ENCODE measurements at places on chromosomes 13 and 19.

GRCh38 chr13:31278869-31279268 lies 79.1 kb downstream of the B3GLCT start:
- no peak for DNase-seq

DNA sequence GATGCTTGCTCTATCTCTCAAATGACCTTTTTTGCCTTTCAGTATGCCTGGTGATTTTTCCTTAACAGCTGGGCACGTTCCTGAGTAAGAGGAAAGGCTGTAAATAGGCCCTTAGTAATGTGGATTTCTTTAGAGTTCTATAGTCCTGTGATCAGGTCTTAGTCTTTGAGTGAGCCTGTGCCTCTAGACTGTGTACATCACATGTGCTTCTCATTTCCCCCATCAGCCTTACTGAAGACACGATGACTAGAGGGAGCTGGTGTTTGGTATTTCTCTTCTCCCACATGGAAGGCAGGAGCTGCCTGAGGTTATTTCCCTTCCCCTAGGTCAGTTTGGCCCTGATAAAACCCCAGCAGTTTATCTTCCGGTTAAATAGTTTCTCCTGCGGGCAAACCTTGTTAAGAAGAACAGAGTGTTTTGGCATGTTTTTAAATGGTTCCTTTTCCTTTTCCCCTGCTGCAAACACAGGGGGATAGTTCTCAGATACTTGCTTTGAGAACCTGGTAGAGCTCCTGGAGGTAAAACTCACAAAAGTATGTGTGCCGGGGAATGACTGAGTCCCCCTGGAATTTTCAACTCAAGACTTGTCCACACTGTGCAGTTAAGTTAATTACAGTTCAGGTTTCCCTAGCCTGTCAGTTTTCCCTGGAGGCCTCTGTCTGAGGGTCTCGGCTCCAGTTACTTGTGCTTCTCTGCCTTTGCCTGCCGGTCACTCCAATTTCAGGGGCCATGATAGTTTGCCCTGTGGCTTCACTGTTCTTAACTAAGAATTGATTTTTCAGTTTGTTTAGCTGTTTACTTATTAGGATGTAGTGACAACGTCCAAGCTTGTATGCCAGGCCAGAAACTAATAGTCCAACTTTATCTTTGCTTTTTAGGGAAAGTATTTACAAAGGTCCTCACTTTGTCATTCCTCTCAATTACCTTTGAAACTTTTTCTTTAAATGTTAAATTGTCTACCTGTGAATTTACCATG lies 94.4 kb downstream of the URI1 start:
- no peak for DNase-seq

DNA sequence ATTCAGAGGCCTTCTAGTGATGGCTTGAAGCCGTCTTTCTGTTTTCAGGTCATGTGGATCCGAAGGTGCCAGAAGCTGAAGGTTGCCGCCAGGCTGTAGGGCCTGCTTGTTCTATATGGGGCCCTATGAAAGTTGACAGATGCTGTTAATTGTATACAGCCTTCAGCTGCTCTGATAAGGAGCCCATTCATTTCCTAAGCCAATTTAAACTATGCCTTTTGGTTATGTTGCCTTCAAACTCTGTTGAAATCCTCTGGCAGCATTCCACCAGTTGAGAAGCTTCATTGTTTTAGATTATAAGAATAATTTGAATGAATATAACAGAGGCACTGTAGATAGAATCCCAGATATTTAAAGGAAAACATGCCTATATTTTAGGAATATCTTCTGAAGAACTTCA lies 34.4 kb downstream of the RAP2A start:
- no peak for DNase-seq

GRCh38 chr19:38266981-38267597 lies 2.7 kb downstream of the SPINT2 start:
- DNase-seq, result no peak

All from breast epithelium (tissue), 4 donors.